ENCODE measurements at places on chromosomes 13 and 19.

DNA sequence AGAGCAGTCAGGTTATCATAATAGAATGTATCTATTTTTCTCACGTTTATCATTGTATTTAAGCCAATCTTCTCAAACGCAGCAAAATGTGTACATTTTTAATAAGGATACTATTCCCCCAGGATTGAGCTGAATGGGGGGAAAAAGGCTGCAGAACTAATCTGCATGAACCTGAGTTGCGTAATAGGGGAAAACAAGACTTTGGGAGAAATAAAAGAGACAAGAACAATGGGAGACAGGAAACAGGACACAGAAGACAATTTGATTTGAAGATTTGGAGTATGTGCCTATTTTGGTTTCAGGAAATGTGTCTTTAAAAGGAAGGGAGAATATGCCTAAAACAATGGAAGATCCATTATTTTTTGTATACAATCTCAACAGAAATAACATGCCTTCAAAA is 844.5 kb downstream of the DIAPH3 start:
- no peak for DNase-seq

DNA sequence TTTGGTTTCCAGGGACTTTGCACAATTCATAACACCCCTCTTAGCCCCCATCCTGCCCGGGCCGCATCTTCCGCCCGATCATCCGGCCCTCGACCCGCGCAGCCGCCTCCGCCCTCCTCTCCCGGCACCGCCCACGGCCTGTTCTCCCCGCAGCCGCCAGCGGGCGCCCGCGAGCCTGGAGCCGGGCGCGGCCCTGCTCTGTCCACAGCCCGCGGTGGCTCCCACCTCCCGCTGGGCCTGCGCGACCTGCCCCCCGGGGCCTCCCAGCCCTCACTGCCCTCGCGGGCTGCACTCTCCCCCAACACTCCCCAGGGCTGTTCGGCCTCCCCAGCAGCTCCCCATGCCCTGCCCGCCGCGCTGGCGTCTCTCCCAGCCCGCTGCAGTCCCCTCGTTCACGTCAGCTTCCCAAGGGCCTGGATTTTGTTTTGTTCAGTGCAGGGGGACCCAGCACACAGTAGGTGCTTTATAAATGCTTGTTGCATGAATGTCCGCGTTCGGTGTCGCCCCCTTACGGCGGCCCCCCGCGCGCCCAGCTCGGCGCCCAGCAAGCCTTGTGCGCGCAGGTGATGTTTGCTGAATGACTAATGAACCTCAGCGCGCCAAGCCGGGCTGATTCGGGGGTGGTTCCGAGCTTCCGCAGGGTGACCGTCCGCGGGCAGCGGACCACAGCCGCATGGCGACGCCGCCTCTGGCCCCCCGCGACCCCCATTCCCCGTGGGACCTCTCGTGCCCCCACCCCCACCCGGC is 4.6 kb upstream of the APC2 start:
- DNase-seq, result peak; percentile 75

DNA sequence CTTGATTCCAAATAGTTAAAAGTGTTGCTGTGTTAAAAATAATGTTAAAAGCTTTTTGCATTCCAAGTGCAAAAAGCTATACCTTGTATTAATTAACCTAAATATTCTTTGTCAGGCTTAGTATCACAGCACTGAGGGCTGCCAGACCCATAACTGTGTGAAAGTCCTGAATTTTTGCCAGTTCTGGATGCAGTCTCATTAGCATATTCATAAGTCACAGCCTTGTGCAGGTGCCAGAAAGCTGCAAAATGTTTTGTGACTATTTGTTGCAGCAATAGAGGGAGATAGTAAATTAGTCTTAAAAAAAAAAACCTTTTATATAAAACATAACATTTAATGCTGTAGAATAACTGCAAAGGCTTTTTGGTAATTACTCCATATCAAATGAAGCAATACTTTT is 56.6 kb downstream of the SLITRK1 start:
- no peak for DNase-seq

GRCh38 chr13:113064534-113065405 is 40.8 kb upstream of the F7 start:
- DNase-seq, result no peak

DNA sequence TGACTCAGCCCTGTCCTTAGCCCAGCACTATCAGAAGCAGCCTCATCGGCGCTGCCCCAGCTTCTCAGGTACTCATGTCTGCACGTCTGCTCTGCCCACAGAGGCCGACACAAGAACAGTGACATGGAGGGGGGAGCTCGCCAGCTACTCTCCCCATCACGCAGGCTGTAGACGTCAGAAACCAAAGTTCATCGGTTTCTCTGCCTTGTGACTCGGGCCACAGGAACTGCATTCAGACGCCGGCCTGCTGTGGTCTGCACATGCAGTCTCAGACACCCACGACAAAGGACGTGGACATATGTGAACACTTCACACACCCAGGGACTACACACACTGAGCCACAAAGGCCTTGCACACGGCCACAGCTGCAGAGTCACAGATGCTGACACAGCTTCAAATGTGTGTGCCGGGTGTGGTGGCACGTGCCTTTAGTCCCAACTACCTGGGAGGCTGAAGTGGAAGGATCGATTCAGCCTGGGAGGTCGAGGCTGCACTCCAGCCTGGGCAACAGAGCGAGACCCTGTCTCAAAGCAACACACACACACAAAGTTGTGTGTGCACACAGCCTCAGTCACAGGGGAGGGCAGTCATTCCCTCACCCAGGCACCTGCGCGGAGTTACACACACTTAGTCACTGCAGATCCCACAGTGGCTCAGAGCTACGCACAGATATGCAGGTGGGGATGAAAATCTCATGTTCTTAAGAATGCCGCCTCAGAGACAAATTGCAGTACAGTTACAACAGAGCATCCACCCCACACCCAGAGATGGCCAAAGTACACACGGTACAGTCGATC is 4.9 kb upstream of the ZFP36 start:
- DNase-seq, result peak; percentile 72

DNA sequence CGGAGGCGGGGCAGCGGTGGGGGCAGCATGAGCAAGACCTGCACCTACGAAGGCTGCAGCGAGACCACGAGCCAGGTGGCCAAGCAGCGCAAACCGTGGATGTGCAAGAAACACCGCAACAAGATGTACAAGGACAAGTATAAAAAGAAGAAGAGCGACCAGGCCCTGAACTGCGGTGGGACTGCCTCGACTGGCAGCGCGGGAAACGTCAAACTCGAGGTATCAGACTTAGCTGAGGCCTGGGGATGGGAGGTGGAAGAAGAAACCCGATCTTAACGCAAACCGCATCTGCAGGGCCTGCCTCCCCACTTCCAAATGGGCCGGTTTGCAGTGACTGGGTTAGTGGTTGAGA is 693 bp downstream of the RFXAP start:
- no peak for DNase-seq

DNA sequence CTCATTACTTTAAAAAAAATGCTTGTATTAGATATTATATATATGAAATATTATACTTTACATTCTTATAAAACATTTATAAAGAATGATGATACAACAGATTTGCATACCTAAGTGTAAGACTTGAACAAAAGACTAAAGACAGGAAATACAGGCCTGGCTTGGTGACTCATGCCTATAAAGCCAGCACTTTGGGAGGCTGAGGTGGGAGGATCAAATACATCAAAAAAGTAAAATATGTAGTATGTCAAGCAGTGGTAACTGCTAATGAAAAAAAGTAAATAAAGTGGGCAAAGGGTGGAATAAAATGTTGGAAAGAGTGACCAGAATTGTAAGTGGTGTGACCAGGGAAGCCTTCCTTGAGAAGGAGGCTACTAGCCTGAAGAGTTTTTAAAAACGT is 133.7 kb downstream of the GGACT start:
- no peak for DNase-seq

- DNase-seq, result no peak
These were observed 5.0 kb downstream of the SOX1 start for GRCh38 chr13:112071723-112072533.

- DNase-seq, result no peak
These were observed 489.6 kb upstream of the KLF12 start for GRCh38 chr13:74623761-74624160.

GRCh38 chr13:114319441-114319913 is 5.2 kb downstream of the CHAMP1 start:
- no peak for DNase-seq

DNA sequence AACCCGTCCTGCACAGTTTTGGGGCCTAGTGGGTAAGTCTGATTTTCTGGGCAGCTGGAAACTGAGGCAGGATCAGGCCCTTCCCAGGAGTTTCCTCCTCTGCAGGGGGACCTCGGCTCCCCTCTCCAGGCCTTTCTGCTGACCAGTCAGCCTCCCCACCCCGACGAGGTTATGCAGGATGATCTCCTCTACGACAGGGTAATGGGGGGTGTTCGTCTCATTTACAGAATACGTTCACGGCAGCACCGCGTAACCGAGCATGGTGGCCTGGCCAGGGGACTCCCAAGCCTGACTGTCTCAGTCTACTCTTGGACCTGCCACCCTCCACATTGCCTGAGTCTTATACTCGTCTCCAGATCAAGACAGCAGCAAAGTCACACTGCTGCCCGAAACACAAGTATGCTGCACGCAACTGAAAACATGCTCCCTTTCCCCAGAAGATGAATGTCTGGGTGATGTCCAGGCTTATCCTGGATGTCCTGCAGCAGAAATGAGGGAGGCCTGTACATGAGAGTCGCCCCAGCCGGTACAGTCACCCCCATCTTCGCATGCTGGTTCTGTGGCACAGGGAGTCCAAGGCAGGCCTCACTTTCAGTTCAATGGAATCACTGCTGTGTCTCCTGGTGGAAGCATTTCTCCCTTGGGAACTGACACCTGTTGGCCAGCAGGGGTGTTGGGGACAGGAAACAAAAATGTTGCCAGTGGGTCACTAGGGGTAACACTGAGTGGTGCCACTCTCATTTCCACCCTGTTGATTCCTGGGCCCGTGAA is 120.8 kb downstream of the SOX1 start:
- no peak for DNase-seq

- no peak for DNase-seq
These were observed 407.8 kb downstream of the ZNF536 start for GRCh38 chr19:30780032-30780431.

- no peak for DNase-seq
These were observed 27.6 kb upstream of the MATK start for GRCh38 chr19:3813473-3814392.

DNA sequence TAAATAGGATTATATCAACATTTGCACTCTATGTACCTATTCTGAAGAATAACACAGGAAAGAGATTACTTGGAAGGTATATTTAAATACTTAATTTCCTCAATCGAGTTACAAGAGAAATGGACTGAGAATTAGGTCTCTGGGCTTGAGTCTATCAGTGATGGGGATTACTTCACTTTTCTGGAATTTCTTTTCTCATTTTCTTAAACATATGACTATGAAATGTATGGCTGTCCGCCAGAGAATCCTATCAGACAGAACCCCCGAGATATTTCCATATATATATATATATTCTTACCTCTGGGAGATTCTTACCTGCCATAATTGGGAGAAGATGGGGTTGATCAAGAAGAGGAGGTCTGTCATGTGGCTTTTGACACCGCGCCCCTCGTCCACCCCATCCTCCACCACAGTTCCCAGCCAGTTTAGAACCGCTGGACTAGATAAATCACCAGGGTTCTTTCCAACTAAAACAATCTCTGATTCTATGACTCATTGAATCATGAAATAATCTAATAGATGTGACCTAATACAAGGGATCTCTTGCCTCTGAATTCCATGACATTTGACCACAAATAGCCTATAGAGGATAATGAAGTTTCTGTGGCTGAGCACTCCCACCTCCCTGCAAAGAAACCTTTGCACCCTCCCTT is 231.3 kb downstream of the TBC1D4 start:
- DNase-seq, result no peak

GRCh38 chr19:58563823-58564222 is 5.4 kb upstream of the UBE2M start:
- no peak for DNase-seq

- DNase-seq, result peak; percentile 4
These were observed 1.3 kb downstream of the TSKS start for GRCh38 chr19:49761625-49762311.

GRCh38 chr13:76790526-76790925 is 95.7 kb downstream of the KCTD12 start:
- no peak for DNase-seq

GRCh38 chr19:6018786-6019185 is 40.8 kb upstream of the RANBP3 start:
- DNase-seq, result no peak

GRCh38 chr13:91609353-91609752 is 210.9 kb downstream of the GPC5 start:
- no peak for DNase-seq

- DNase-seq, result no peak
These were observed 62.3 kb downstream of the COL4A2 start for GRCh38 chr13:110369400-110369799.

GRCh38 chr19:15320116-15320515 is 12.2 kb downstream of the BRD4 start:
- no peak for DNase-seq

- peak; percentile 64 for DNase-seq
These were observed 350.9 kb downstream of the FOXO1 start for GRCh38 chr13:40315416-40316064.

- DNase-seq, result no peak
These were observed 12.3 kb upstream of the ARL11 start for GRCh38 chr13:49615836-49616675.

GRCh38 chr19:4742723-4743646 is 19.3 kb upstream of the DPP9 start:
- no peak for DNase-seq

GRCh38 chr19:16457954-16458331 is 13.8 kb downstream of the EPS15L1 start:
- DNase-seq, result no peak

DNA sequence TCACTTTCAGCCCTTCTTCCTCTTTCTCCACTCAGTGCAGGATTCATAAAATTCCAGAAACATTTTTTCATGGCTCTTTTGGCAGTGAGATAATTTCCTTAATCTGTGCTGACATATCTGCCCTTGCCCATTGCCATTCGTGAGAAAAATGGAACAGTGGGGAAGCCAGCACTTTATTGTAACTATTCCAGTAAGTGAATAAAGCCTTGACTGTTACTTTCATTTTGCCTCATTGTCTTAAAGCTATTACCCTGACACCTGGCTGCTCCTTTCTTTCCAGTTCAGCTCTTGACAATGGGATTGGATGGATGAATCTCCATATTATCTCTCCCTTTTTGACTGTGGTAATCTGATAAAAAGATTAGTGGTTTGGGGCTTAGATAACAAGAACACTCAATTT is 1068.1 kb upstream of the PCDH20 start:
- no peak for DNase-seq

GRCh38 chr19:33236696-33237390 is 11.2 kb upstream of the SLC7A10 start:
- no peak for DNase-seq

DNA sequence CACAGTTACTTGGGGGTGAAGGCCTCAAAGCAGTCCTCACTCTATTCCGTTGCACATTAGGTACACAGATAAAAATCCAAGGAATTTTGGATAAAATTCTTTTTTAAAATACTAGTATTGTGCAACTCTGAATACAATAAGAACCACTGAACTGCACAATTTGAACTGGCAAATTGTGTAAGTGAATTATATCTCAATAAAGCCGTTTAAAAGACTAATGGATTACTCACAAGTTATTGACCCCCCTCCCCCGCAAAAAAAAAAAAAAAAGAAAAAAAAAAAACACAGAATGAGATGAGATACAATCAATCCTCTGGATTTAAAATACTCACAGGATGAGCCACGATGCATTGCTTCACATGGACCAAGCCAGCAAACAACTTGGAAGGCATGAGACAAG is 86.4 kb downstream of the CRYL1 start:
- no peak for DNase-seq

- DNase-seq, result no peak
These were observed 173.1 kb downstream of the POU4F1 start for GRCh38 chr13:78430166-78430791.

- no peak for DNase-seq
These were observed 16.1 kb upstream of the STRN4 start for GRCh38 chr19:46762245-46762890.
